ENCODE measurements at places on chromosomes 7 and 10. TPM values are rescaled to one million over a fixed set of nuclear protein-coding genes. Genes with fewer than 3 reads are reported as not detected.

- no peak for DNase-seq
Measured at GRCh38 chr7:53541475-53541874, 506.0 kb downstream of the POM121L12 start.

GRCh38 chr10:482051-482501 is 207.4 kb downstream of the DIP2C start:
- no peak for DNase-seq

- no peak for DNase-seq
Measured at GRCh38 chr10:78570633-78571235, 498.0 kb upstream of the ZMIZ1 start.

DNA sequence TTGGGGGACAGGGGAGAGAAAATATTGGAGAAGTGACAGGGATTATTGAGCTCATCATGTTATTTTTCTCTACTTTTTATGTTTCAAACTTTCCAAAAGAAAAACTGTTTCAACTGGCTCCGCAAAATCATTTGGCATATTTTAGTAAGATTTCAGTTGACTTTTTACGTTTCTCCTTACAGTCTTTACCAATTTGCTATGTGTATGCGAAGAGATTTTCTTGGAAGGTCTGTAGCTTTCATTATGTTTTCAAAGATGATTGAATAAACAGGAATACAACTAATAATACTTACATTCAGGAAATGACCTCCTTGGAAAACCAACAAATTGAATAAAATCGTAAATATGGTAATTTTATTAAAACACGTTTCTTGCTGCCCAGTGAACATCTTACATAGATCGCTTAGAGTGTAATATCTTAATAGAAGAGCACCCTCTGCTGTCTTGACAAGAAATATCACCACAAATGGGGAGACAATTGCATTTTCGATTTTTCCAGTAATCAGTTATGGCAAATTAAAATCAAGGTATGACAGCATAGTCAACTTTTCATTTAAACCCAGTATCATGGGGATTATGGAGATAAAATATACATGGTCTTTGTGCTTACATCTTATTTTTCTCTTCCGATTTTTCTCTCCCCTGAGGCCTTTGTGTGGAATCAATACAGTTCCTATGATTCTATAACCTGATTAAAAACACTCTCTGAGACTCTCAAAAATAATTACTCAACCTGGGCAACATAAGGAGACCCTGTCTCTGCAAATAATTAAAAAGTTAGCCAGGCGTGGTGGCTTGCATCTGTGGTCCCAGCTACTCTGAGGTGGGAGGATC is 43.1 kb downstream of the MBL2 start:
- DNase-seq, result no peak

GRCh38 chr10:25026463-25026862 is 10.1 kb downstream of the THNSL1 start:
- DNase-seq, result no peak

GRCh38 chr7:47561715-47562446 is 20.0 kb downstream of the TNS3 start:
- no peak for DNase-seq

- no peak for DNase-seq
Measured at GRCh38 chr10:110226926-110227641, 19.7 kb downstream of the MXI1 start.

DNA sequence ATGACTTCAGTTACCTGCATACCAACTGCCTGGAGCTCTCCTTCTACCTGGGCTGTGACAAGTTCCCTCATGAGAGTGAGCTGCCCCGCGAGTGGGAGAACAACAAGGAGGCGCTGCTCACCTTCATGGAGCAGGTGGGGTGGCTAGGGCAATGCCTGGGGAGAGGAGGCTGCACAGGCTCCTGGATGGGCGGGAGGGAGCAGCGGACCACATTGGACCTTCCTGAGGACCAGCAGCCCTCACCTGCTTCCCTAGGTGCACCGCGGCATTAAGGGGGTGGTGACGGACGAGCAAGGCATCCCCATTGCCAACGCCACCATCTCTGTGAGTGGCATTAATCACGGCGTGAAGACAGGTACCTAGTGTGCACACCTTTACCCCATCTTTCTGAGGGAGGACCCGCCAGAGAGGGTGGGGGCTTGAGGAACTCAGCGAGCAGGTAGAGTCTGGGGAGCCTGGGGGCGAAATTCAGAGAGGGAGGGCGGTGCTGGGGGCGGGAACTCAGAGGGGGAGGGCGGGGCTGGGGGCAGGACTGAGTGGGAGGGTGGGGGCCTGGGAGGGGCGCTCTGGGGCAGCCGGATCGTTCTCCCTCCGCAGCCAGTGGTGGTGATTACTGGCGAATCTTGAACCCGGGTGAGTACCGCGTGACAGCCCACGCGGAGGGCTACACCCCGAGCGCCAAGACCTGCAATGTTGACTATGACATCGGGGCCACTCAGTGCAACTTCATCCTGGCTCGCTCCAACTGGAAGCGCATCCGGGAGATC is 9.0 kb downstream of the AEBP1 start:
- no peak for DNase-seq

GRCh38 chr10:110268442-110268841 is 36.3 kb downstream of the SMNDC1 start:
- no peak for DNase-seq

The SCART1 gene
- 0.14 TPM for total RNA-seq

DNA sequence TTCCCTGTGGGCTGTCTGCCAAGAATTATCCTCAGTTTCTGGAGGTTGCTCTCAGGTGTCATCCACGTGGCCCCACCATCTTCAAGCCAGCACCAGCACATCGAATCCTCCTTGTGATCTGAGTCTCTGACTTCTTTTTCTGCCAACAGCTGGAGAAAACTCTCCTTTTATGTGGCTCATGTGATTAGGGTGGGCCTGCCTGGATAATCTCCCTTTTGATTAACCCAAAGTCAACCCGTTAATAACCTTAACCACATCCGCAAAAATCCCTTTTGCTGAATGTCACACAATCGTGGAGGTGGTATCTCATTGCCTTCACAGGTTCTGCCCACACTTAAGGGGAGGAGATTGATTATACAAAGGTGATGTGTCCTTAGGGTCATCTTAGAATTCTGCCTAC is 73.8 kb downstream of the LRGUK start:
- no peak for DNase-seq

- no peak for DNase-seq
Measured at GRCh38 chr10:3406556-3406955, 234.0 kb upstream of the PITRM1 start.

DNA sequence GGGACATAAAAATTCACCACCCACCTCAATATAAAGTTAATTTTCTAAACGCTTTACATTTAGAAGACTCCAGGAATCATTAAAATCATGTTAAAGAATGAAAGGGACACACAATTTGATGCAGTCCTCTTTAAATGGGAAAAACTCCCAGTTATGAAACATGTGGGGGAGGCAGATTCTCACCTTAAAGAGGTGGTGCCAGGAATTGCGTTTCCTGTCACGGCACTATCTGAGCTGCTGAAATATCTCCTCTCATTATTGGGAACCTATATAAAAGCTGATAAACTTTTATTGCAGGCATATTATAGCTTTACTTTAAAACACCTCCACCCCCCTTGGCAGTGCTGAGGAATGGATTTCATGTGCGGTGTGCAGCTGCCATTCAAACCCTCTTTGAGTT is 94.8 kb upstream of the SORCS3 start:
- DNase-seq, result no peak

DNA sequence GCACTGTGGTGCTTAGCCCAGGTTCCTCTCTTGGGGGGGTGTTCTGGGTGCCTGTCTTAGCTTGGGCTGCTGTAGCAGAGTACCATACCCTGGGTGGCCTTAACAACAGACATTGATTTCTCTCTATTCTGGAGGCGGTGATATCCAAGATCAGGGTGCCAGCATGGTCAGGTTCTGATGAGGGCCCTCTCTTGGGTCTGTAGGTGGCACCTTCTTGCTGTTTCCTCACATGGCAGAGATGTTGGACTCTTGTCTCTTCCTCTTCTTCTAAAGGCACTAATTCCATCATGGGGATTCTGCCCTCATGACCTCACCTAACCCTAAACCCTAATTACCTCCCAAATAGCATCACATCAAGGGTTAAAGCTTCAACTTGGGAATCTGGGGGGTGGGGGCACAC is 19.9 kb upstream of the CRHR2 start:
- no peak for DNase-seq

DNA sequence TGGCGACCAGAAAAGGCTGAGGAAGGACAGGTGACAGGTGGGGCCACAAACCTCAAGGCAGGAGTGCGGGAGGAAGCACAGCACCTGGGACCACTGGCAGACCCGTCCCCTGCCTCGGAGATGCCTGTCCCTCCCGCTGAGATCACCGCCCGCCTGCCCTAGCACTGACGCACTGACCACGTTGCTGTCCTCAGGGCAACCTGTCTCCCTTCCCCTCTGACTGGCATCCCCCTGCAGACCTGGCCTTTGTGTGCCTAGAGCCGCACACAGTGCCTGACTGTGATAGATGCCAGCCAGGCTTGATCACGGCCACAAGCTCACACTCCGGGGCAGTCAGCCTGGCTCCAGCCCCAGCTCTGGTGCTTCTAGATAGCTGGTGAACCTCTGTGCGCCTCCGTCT is 58.4 kb upstream of the EN2 start:
- DNase-seq, result no peak

GRCh38 chr7:56174875-56175760 is 58.9 kb upstream of the NUPR2 start:
- DNase-seq, result no peak

DNA sequence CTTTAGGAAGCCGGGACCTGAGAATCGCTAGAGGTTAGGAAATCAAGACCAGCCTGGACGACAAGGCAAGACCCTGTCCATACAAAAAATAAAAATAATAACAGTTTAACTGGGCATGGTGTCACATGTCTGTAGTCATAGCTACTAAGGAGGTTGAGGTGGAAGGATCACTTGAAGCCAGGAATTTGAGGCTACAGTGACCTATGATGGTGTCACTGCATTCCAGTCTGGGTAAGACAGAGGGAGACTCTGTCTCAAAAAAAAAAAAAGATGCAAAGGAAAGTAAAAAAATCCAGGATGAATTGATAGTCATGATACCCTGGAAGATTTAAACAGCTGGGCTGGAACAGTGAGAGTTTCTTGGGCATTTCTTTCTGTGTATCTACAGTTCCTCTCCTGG is 463.2 kb downstream of the GALNT17 start:
- no peak for DNase-seq

- peak; percentile 97 for DNase-seq
Measured at GRCh38 chr7:151687523-151688235, 168.0 kb upstream of the RHEB start.

DNA sequence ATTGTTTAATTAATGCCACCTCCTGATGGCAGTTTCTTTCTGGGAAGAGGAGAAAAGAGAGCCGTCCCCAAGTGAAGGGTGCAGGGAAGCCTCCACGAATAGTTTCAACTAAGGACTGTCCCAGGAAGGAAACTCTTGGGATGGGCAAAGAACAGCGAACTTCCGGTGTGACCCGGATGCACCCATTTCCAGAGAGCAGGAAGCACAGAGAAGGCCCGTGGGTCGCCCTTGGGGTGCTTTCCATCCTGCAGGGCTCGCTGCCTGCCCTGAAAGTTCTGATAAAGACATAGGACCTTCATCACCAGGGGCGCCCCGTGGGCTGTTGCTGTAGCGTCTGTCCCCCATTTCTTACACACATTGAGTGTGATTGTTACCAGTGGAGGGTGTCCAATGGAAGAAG is 27.0 kb downstream of the GTF2I start:
- DNase-seq, result no peak

The ATAD1 gene
- 48.0 TPM for total RNA-seq

GRCh38 chr7:96169439-96169838 is 152.5 kb downstream of the SLC25A13 start:
- peak; percentile 56 for DNase-seq

- no peak for DNase-seq
Measured at GRCh38 chr10:65534771-65535170, 1391.1 kb upstream of the LRRTM3 start.

DNA sequence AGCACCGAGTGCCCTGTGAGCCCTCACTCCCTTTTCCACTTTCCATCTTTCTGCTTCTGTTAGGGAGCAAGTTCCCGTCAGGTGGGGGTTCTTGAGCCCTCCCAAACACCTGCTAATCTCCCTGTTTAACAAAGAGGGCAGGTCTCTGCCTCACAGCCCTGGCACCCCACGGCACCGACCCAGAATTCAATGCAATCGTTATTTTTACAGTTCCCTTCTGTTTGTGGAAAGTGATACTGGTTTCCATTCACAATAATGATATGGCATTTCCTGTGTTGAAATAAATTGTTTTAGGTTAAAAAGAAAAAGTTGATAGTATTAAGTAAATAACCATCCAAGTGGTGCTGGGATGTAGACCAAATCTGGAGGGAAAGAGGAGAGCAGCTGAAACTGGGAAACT is 38.8 kb upstream of the SLC29A3 start:
- no peak for DNase-seq

The PCLO gene
- 4.7 TPM for total RNA-seq

DNA sequence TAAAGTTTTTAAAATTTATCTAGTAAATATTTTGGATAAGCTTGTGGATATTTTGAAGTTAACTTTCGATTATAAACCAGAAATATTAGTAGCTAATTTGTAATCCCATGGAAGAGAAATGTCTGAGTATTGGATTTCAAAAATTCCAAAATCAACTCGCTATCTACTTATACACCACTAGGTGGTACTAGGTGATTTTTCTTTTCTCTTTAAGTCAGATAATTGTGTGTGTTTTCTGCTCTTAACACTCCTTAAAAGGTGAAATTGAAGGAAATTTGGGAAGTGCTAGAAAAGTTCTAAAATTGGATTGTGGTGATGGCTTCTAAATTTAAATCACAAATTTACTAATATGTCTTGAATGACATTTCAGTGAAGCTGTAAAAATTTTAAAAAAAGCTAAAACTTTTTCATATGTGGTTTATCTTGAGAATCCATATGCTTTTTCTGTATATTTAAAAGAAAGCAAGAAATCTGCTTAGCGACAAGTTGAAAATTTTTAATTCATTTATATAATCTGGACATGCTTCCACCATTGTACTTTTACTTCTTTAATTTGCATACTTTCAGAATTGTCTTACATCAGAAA is 90.2 kb downstream of the IPMK start:
- no peak for DNase-seq

DNA sequence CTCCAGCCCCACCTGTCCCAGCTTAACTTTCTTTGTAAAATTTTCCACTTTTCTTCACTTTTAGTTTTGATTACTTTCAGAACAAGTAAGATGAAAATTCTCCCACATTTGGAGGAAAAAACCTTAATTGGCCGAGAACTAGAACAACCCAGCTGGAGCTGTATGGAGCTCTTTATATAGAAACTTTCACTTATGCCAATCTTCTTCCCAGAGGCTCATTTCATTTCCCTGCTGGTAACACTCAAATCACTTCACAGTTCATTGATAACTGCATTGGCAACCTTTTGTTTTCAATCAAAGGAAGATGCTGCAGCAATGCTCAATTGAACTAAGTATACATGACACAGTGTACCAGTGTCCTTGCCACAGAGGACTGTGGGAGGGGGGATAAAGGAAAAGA is 176.2 kb upstream of the NOBOX start:
- no peak for DNase-seq
